Activated T-helper 1 cell treated with anti-CD3 and anti-CD28 coated beads, Interleukin-2, amount 50 U/mL, for 16 hours (primary cell): ENCODE measurements at places on chromosomes 1 and 21.

- DNase-seq = no peak
Measured at GRCh38 chr1:67489643-67490042, 59.4 kb upstream of the SERBP1 start.

DNA sequence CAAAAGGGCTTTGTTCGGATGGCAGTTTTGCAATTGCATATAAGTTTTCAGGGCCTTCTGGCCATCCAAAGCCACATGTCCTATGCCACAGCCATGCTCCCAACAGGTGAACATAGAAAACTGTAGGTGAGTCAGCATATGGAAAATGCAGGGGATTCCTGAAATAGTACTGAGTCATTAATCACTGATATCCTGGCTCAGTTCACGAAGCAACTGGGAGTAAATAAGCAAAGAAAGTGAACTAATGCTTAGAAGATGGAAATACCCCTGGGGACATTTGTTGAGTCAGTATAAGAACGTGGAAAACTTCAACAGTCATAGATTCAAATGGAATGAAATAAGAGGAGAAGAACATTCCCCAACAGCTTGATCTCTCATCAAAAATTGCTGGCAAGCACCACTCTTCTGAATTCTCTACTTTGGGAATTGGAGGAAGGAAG lies 148.9 kb upstream of the RUNX1 start:
- DNase-seq = no peak

DNA sequence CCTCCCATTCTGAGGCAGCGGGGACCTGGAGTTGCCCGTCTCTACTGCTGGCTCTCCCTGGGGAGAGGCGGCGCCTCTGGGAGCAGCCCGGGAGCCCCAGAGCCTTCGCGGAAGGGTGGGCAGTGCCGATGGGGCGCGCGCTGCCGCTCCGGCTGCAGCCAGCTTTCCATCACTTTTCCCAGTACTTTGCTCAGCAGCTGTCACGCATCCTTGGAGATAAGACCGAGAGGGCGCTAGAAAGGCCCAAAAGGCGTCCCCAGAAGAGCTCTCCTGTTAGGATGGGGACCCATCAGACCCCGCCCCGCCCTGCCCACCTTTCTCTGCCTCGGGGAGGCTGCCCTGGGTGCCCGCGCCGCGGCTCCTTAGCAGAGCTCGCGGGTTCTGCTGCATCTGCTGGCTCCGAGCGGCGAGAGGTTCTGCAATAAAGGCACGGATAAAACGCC lies 534 bp downstream of the KCNH1 start:
- no peak for DNase-seq

DNA sequence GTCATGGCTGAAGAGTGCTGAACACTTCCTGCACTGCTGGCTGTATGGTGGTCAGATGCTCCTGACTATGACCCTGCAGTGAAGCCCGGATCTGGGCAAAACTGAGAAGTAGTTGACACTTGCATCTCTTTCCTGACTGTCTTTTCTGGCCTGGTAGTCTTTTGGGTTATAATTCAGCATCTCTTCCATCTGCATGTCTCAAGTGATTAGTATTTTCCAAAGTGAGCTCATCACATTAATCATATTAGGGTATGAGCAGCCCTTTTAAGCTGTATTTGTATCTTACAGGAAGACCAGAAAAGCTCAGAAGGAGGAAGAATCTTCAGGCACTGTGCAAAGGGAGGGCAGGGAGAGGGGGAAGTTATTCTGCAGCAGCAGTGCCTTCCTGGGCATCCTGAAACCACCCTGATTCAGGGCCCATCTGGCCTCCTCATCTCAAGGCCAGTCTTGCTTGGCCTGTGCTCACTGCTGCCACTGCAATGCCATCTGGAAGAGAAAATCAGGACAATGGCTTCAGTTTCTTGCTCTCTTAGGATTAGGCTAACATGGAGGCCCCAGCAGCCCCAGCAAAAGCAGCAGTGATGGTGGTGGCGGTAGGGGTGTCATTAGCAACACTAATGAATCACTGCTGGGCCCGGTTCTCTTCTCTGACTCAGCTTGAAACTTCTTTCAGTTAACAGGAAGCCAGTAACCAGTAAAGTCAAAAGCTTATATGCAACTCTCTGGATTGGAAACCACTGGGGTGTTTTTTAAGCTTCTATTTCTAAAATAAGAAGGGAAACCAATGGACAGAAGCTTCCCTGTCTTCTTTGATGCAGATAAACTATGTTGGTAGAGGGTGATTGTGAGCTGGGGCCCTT lies 63.3 kb upstream of the WDR26 start:
- DNase-seq = peak; percentile 13

DNA sequence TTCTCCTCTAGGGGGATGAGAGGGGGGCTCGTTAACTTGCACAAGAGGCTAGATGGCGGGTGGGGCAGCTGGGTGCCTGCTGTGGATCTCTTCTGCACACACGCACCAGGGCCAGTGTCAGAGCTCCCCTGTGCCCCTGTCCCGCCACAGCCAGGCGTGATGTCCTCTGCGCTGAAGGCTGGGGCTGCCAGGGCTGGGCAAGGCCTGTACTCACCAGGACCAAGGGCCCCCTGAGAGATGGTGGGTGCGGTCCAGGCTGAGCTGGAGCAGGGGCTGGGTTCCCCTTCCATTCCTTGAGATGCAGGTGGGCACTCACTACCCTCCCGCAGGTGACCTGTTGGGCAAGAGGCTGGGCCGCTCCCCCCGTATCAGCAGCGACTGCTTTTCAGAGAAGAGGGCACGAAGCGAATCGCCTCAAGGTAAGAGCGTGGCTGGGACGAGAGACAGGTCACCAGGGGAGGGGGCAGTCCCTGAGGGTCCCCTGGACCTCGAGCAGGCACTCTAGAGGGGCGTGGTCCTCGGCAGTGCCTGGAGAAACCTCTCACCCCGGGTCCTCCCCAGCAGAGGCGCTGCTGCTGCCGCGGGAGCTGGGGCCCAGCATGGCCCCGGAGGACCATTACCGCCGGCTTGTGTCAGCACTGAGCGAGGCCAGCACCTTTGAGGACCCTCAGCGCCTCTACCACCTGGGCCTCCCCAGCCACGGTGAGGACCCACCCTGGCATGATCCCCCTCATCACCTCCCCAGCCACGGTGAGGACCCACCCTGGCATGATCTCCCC lies 15.2 kb downstream of the SAMD11 start:
- DNase-seq = no peak

DNA sequence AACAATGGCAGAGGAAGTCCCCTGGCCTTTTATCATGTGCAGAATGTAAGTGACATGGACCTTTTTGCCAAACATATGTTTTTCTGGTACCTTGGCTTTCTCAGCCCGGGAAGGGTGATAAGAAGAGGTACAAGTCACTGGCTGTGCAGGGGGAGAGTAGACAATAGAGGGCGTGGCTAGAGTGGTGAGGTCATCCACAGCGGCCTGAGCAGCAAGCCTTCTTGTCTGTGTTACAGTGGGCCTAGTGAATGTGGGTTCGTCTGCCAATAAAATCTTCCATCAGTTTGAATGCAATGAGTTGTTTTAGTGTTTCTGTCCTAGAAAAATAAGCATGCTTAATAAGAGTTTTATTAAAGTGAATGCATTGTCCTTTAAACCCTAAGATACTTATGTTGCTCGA lies 59.0 kb upstream of the PGD start:
- DNase-seq = no peak

- DNase-seq = no peak
Measured at GRCh38 chr1:63991685-63992084, 211.7 kb upstream of the UBE2U start.

DNA sequence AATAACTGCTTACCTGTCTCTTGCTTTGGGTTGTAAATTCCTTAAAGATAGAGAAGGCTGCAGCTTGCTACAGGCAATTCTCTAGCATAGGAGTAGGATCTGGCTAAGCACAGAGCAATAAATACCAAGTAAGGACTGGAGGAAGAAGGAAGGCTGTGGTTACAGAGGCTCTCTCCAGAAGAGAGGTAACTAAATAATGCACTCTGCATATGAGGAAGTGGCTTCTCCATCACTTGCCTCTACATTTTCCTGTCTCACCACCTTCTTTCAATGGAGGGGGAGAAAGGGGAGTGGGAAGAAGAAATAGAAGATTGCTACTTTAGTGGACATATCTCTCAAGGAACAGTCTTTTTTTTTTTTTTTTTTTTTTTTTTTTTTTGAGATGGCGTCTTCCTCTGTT lies 60.9 kb upstream of the LAX1 start:
- DNase-seq = no peak

GRCh38 chr1:21174654-21175323 lies 1.9 kb downstream of the EIF4G3 start:
- no peak for DNase-seq

- no peak for DNase-seq
Measured at GRCh38 chr1:29551123-29551936, 315.0 kb downstream of the PTPRU start.

DNA sequence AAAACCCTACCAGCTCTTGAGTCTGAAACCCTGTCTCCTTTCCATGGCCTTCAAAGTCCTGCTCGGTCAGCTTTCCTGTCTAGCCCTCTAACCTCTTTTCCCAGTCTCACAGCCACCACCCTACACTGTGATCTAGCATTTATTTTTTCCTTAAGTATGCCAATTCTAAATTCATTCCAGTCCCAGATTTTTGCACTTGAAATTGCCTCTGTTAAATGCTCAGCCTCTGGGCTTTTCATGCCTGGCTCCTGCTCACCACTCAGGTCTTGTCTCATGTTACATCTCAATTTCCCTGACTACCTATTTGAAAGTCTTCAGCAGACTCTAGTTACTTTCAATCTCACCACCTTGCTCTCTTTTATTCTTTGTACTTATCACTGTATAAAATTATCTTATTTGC lies 176.2 kb downstream of the ADGRL4 start:
- no peak for DNase-seq

- no peak for DNase-seq
Measured at GRCh38 chr1:103942029-103942428, 192.3 kb downstream of the AMY1C start.

GRCh38 chr1:224377676-224378006 lies 21.0 kb downstream of the CNIH4 start:
- DNase-seq = no peak

DNA sequence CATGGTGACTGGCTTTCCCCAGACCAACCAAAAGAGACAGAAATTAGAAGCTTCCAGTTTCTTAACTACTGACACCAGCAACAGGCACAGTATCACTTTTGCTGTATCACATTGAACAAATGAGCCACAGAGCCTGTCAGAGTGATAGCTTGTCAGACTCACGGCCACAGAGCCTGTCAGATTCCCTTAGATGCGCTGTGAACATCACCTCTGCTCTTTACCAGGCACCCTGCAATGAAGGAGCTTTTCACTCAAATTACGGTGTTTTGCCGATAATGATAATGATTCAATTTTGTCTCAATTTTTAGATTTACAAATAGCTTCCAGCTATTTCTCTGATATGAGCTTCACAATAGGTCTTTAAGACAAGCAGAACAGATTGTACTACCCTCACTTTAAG lies 107.9 kb upstream of the GNG12 start:
- DNase-seq = no peak

DNA sequence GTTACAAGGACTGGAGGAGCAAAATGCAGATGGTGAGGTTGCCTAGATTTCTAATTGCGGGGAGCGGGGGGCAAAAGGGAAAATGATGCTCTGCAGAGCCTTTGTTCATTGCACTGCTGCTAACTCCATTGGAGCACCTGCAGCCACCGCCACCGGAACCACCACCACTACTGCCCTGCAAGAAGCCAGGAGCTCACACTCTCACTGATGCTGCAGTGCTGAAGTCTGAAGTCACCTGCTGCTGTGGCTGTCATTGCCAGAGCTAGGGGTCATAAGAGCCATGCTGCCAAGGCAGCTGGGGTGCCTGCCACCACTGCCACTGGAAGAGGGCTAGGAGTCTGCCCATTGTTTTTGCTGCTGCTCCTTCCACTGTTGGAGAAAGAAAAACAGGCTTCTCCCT lies 7.3 kb upstream of the HPCAL4 start:
- no peak for DNase-seq

DNA sequence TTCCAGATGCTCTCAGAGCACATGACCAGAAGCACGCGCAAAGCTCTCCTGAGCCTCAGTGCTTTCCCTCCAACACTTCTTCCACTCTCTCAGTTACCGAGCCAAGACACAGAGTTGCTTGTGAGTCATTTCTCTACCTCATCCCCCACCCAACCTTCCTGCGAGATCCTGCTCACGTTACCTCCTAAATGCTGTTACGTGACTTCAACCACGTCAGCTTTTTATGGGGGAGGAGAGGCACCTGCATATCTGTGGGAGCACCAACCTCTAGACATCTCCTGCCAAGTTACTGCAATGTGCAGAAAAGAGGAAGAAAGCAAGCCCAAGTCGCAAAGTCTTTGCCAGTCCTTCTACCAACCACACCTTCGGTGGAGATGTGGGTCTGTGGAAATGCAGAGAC lies 27.2 kb upstream of the ERG start:
- no peak for DNase-seq

- DNase-seq = no peak
Measured at GRCh38 chr1:54987919-54988705, 7.7 kb downstream of the TMEM61 start.

GRCh38 chr21:32946654-32947053 lies 79.1 kb upstream of the OLIG2 start:
- DNase-seq = no peak

GRCh38 chr1:116712510-116712909 lies 41.7 kb upstream of the CD2 start:
- DNase-seq = no peak

GRCh38 chr1:23422241-23422877 lies 2.2 kb downstream of the TCEA3 start:
- peak; percentile 39 for DNase-seq

DNA sequence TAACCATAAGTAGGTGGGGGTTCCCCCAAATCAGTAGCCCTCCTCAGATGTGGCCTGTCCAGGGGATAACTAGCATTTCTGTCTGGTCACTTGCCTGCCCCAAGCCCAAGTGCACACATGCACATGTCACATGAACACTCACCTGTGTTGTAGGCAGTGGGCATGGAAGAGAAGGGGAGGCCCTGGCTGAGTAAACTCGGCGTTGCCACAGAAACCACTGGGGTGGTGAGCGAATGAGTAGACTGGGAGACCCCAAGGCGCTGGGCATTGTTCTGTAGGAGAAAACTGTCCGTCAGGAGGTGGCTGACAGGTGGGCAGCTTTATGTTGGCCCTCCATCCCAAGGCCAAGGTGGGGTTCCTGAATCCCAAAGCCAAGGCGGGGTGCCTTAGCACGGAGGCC lies 25.6 kb downstream of the MEF2D start:
- DNase-seq = no peak

DNA sequence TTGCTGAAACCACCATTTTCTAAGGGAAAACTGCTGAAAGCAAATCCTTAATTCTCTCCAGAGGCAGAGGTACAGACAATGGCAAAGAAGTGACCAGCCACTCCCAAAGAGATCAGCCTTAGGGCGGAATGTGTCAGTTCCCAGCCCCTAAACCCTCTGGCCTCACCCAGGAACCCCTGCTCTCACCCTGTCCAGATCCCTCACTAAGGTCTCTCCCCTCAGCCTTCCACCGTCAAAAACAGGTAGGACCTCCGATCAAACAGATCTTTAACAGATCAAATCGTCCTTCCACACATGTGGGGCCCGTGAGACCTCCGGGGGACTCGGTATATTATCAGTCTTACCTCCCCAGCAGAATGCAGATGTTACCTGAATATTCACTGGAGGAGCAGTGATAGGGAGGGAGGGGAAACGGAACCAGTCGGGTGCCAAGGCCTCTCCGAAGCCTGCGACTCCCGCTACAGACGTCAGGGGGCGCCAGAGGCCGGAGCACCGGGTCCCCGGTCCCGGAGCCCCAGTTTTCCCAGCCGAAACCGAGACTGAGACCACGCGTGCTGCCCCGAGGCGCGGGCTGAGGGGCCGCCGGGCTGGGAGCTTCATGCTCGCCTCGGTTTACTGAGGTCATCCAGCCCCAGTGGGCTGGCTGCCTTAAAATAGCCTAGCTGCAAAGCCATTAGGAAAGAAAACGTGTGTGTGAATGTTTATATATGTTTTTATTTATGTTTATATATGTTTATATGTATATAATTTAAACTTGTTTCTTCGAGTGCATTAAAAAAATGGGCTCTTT lies 23.6 kb downstream of the GPA33 start:
- peak; percentile 71 for DNase-seq
